Ureter (tissue), 1 donor: ENCODE measurements at places on chromosomes 3 and 15. TPM values are rescaled to one million over a fixed set of nuclear protein-coding genes. Genes with fewer than 3 reads are reported as not detected.

DNA sequence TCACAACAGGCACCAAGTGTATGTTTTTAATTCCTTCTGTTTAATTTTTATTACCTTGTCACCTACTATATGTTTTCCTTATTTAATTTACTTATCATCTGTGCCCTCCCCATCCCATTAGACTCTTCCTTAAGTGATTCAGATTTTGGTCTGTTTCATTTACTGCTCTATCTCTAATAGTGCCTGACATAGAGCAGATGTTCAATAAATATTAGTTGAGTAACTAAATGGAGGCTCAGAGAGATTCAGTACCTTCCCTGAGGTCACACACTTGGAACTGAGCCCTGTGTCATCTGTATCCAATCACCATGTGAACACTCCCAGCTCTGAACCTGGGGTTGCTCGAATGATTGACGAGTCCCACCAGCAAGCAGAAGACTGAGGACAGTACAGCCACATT lies 318.1 kb upstream of the WNT5A start:
- DNase-seq = no peak

DNA sequence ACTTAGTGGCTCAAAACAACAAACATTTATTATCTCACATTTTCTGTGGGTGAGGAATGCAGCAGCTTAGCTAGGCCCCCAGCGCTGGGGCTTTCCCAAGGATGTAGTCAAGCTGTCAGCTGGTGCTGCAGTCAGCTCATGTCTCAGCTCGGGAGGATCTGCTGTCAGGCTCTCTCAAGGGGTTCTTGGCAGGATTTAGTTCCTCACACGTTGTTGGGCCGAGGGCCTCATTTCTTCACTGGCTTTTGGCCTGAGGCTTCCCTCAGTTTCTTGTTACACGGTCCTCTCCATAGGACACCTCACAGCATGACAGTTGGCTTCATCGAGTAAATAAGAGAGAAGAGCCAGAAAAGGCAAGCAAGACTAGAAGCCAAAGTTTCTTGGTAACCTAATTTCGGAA lies 13.7 kb upstream of the U2SURP start:
- no peak for DNase-seq

DNA sequence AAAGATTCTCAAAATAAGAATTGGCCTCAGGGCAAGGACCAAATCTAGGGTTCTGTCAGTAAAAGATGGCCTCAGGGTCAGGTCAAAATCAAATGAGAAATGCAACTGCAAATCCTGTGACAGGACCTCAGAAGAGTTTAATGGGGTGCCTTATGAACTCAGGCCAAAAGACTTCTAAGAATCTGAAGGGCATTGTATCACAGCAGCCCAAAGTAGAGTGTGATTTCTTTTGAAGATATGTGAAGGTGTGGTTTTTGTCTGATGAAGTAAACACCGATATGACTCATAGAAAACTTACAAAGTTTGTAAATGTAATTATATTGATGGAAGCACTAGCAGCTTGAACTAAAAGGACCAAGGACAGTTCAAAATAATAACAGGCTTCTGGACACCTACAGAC lies 966.1 kb downstream of the AGBL1 start:
- no peak for DNase-seq

GRCh38 chr15:80026310-80026709 lies 33.2 kb upstream of the ZFAND6 start:
- DNase-seq = no peak

- DNase-seq = no peak
Measured at GRCh38 chr3:190886945-190887344, 24.5 kb upstream of the GMNC start.

- DNase-seq = no peak
Measured at GRCh38 chr3:188707381-188708288, 464.1 kb upstream of the TPRG1 start.

- no peak for DNase-seq
Measured at GRCh38 chr3:132679911-132680310, 19.8 kb downstream of the UBA5 start.

- no peak for DNase-seq
Measured at GRCh38 chr15:44738340-44738984, 2.1 kb downstream of the TRIM69 start.

DNA sequence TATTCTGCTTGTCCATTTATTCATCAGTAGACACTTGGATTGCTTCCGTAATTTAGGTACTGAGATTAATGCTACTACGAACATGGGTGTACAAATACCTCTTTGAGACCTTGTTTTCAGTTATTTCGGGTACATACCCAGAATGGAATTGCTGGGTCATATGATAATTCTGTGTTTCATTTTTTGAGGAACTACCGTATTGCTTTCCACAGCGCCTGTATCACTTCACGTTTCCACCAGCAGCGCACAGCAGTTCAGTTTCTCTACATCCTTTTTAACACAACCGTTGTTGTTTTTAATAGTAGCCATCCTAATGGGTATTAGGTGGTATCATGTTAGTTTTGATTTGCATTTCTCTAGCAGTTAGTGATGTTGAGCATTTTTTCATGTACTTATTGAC lies 9.5 kb downstream of the PAK2 start:
- DNase-seq = no peak

DNA sequence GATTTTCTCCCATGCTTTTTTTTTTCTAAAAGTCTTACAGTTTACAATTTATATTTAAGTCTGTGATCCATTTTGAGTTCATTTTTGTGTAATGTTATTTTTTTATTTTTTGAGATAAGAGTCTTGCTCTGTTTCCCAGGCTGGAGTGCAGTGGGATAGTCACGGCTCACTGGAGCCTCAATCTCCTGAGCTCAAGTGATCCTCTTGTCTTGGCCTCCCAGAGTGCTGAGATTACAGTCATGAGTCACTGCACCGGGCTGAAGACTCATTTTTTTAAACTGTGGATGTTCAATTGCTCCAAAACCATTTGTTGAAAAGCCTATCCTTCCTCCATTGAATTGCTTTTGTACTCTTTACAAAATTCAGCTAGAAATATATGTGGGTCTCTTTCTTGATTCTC lies 19.5 kb downstream of the LNP1 start:
- no peak for DNase-seq

- DNase-seq = no peak
Measured at GRCh38 chr3:94256888-94257813, 194.3 kb downstream of the NSUN3 start.

DNA sequence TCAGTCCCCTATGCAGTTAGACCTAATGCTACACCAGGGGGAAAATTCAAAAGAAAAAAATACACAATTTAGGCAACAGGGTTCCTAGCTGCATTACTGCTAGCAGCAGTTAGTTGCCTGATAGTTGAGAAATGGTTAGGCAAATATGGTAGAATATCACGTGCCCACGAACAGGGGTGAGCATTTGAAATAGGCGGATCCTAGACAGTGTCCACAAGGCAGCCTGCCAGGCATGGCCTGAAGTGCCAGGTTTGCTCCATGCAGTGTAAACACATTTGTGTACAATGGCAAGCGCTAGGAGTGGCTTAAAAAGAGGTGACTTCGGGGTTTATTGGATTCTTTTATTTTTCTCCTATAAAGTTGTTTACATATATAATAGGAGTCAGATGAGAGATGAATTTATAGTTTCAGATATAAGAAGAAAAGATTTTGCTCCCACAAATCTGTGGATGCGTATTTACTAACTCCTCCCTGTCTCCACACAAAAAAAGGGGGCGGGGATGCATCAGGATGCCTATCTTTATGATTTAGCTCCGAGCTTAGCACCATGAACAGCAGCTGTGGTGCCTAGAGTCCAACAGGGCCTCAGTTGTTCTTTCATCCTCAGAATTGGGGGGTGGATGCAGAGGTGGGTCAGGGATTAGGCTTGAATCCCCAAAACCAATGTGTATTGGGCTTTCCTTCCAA lies 3.9 kb upstream of the TGM4 start:
- no peak for DNase-seq

DNA sequence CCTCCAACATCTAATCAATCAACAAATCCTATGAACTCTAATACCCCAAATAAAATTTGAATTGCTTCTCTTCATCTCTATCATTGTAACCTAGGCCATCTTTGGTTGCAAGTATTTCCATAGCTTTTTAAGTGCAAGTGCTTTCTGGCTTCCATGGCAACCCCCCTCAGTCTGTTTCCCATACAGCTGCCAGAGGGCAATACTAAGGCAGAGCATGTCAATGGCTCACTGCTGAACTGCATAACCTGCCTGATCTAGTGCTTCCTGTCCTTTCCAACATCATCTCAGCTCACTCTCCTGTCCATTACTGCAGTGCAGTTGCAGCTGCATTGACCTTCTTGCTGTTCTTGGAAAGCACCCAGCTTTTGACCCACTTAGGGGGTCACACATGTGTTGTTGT lies 198.4 kb downstream of the WNT5A start:
- DNase-seq = no peak

- DNase-seq = peak; percentile 26
Measured at GRCh38 chr15:68504681-68505170, 72.8 kb upstream of the ITGA11 start.

GRCh38 chr3:177598097-177598833 lies 401.0 kb upstream of the TBL1XR1 start:
- no peak for DNase-seq

DNA sequence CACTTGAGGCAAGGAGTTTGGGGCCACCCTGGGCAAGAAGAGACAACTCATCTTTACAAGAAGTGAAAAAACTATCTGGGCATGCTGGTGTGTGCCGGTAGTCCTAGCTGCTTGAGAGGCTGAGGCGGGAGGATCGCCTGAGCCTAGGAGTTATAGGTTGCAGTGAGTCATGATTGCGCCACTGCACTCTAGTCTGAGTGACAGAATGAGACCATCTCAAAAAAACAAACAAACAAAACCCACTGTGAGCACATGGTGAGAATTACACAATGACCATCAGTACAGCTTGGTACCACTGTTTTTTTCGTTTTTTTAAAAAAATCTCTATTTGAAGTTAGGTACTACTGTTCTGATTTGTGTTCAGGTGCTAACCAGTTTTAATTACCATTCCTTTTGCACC lies 13.6 kb downstream of the VPS39 start:
- no peak for DNase-seq

DNA sequence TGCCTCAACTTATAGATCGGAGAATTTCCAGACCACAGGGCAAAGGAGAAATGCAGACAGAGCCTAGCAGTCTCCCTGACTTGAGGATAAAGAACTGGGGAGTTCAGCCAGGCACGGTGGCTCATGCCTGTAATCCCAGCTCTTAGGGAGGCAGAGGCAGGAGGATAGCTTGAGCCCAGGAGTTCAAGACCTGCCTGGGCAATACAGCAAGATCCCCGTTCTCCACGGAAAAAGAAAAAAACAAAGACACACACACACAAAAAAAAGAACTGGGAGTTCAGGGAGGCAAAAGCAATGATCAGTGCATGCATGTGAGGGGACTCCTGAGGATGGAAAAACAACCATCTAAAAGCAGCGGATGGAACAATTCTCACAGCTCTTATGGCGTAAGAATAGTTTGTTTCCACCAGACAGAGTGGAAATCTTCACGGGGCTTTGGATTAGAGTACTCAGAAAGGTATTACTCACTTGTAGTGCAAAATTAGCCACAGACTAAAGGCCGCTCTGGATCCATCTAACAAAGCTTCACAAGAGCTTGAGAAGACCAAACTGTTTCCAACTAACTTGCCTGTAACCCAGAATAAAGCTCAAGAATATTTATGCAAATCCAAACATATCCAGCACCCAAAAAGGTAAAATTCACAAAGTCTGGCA lies 16.3 kb downstream of the SEC11A start:
- DNase-seq = no peak

DNA sequence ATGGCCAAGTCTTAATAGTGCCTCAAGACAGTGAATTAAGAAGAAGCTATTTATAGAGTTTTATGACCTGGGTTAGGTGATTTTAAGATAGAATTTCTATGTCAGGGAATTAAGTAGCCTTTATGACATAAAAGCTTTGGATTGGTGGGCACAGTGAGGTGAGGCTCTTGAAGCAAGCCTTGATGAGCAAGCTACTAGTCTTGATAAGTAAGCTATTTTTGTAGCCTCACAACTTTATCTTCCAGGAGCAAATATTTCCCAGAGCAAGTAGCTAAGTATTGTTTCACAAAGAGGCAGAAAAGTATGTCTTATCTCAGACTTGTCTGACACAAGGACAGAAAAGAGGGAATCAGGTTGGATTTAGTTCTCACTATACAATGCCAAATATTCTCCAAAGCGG lies 491.7 kb upstream of the RASGRP1 start:
- DNase-seq = no peak

DNA sequence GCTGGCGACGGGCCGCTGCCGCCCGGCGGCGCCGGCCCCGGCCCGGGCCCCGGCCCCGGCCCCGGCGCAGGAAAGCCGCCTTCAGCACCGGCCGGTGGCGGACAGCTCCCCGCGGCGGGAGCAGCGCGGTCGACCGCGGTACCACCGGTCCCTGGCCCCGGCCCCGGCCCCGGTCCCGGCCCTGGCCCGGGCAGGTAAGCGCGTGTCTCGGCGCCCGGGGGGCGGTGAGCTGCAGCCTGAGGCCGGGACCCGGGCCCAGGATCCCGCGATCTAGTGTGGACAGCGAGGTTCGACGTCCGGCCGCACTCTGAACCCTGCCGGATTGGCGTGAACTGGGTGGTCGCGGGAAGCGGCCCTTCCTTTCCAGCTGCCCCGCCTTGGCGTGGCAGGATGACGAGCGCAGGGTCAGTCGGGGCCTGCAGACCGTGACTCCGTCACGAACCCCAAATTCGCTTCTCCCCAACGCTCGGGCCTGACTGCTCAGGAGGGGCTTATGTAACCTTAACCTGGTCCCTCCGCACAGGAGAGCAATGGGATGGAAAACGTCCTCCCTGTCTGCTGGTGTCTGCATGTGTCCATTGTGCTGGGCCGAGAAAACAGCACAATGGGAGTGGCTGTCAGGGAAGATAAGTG lies 472 bp downstream of the BSN start:
- no peak for DNase-seq

GRCh38 chr3:106629215-106629832 lies 747.9 kb upstream of the CCDC54 start:
- DNase-seq = no peak

DNA sequence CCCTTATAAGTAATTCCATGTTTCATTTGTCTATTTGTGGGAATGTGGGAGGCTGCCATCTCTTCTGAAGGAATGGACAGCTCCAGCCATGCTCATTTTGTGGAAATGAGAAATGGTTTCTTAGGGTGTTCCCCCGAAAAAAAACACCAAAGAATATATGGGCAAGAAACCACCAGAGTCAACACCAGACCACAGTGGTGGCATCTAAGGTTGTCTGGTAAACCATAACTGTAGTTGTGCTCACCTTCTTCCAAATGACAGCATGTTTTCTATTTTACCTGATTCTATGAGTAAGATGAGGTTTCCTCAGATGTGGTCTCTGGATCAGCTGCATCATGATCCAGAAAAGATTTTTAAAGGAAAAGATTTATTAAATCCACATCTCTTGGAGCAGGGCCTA lies 217.0 kb upstream of the C2CD4B start:
- DNase-seq = no peak

ITIH3 gene
- 4.6 TPM for total RNA-seq

OCA2 gene
- 0.73 TPM for total RNA-seq

SNAP23 gene
- 68.6 TPM for total RNA-seq

LHFPL4 gene
- total RNA-seq = not detected

MME gene
- 5.7 TPM for total RNA-seq

P3H2 gene
- total RNA-seq = 13.9 TPM

CD86 gene
- total RNA-seq = 3.0 TPM

FANCD2OS gene
- total RNA-seq = not detected

TIMP4 gene
- total RNA-seq = 16.5 TPM

TMOD2 gene
- total RNA-seq = 9.2 TPM
